Activated naive CD4-positive, alpha-beta T cell treated with anti-CD3 and anti-CD28 coated beads for 36 hours (primary cell): ENCODE measurements at places on chromosomes 3 and 15. TPM values are rescaled to one million over a fixed set of nuclear protein-coding genes. Genes with fewer than 3 reads are reported as not detected.
A peak's percentile ranks its signal among the peaks of the same experiment; 100 is the strongest.

Gene GPR27
- total RNA-seq, result 0.74 TPM

Gene GOLGA8O
- 0.69 TPM for total RNA-seq

Gene MYZAP
- total RNA-seq, result 0.38 TPM

Gene COL7A1
- total RNA-seq, result 1.0 TPM

Gene NR2E3
- total RNA-seq, result not detected

Gene PIERCE2
- total RNA-seq, result 0.38 TPM

Gene WDR48
- 32.3 TPM for total RNA-seq

- H3K36me3 ChIP-seq, result no peaks in the 10 kb centered on the region
- H3K4me1 ChIP-seq, result peaks cover 6% of the 10 kb centered on the region
- H3K4me3 ChIP-seq, result no peak overlapping the region
- H3K27me3 ChIP-seq, result no peaks in the 10 kb centered on the region
Measured at GRCh38 chr3:153373606-153374005, 211.6 kb downstream of the RAP2B start.

DNA sequence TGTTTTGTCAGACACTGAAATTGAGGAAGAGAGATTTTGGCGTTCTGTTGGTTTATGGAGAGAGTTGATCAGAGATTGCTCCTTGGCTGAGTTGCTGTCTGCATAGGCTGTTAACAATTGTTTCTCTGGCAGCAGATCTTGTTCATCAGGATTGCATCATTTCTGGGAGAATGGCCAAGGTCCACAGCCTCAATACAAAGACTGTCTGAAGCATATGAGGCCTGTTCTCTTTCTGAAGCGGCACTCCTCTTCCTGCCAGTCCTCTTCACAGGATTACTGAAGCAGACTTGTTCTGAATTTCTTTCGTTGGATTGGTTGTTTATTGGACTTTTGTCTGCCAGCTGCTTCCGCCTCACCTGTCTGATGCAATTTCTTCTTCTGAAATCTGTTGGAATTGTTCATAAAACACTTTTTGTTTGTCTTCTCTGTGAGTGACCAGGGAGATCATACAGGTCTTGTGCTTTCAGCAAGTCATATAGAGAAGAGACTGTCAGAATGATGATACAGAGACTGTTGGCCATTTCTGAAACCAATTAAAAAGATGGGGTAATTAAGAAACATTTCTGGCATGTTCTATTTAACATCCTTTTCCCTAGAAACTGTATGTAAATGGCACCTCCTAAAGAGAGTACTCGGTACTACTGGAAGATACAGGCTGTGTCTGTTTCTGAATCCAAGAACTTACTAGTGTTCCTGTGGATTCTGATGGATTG lies 25.5 kb downstream of the SETD5 start:
- H3K27ac ChIP-seq, result peak overlapping the region; percentile 92
- H3K4me3 ChIP-seq, result peak overlapping the region; percentile 19
- DNase-seq, result peak; percentile 47

DNA sequence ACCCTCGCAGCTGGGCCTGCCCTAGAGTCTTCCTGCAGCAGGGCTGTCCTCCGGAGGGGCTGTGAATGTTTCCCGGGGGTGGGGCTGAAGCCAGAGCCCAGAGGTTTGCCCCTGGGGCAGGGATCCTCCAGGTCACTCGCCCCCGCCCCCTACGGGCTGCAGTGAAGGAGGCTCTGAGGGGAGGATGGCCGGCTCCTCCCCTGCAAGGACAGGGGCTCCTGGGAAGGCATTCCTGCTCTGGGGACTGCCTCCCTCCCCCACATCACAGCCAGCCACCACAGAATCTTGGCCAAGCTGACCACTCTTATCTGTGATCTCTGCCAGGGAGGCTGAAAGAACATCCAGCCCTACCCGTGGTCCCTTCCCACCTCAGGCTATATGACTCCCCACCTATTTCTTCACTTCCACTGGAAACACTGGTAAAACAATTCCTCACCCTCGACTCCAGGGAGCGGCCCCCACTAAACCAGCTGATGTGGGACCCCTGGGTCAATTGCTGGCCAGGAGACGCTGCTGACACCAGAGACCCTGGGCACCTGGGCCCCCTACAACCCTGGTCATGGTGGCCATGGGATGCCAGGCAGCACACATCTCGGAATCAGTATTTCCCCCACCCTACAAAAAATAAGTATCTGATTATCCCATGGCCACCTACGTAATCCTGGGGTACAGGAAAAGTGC lies 66.0 kb downstream of the HMCES start:
- no peak for DNase-seq
- no peak overlapping the region for H3K27ac ChIP-seq
- peaks cover 24% of the 10 kb centered on the region for H3K27me3 ChIP-seq
- no peaks in the 10 kb centered on the region for H3K36me3 ChIP-seq
- no peak overlapping the region for H3K4me3 ChIP-seq
- peaks cover 8% of the 10 kb centered on the region for H3K4me1 ChIP-seq

DNA sequence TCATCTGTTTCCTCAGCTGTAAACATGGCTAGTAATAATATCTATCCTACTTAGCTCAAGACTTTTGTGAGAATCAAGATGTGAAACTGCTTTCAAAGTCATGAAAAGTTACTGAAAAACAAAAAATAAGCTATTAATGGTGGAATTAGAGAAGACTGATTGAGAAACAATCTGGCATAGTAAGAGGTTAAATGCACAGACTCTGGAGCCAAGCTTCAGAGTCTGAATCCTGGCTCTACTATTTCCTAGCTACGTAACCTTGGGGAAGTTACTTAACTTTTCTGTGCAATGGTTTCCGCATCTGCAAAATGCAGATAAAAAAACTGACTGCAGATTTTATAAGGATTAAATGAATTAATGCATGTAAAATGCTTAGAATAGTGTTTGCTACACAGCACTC lies 28.8 kb downstream of the LRRFIP2 start:
- DNase-seq, result no peak
- peaks cover 16% of the 10 kb centered on the region for H3K36me3 ChIP-seq
- H3K27ac ChIP-seq, result no peak overlapping the region
- no peaks in the 10 kb centered on the region for H3K27me3 ChIP-seq
- peaks cover 5% of the 10 kb centered on the region for H3K4me1 ChIP-seq

GRCh38 chr15:80482696-80483095 lies 78.5 kb downstream of the ARNT2 start:
- no peak for DNase-seq
- no peaks in the 10 kb centered on the region for H3K36me3 ChIP-seq
- H3K27ac ChIP-seq, result no peak overlapping the region
- H3K27me3 ChIP-seq, result no peaks in the 10 kb centered on the region

DNA sequence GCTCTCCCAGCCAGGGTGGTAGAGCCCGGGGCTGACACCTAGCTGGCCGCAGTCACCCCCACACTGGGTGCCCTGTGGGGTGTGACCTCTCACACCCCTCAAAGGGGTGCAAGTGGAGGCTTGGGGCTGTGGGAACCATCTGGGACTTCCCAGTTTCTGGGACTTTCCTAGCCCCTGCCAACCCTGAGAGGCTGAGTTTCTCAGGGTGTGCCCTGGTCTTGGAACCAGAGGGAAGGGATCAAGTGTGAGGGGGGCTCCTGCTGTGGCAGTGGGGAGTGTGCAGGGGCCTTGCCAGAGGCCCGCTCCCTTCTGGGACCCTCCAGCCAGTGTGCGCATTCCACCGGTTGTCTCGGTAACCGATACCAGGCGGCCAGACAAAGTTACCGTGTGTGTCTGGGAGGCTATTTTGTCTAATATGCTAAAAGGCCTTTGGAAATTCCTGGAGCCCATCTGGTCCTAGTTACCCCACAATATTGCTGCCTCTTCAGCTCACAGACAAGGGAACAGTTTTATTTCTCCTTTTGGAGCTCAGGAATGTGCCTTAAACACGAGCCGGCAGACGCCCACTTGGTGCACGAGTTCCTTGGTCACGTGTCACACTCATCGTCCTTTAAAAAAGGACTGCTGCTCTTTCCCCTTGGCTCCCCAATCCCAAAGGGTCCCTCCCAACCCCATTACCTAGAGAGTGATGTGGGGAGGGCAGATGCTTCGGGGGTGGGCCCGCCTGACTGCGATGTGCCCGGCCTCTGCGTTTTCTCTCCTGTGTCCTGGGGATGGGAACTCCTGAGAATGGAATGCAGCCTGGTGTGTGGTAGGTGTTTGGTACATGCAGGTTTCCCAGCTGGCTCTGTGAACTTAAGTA lies 33.2 kb downstream of the HDAC11 start:
- H3K27ac ChIP-seq, result no peak overlapping the region
- H3K36me3 ChIP-seq, result no peaks in the 10 kb centered on the region
- no peak for DNase-seq
- H3K4me3 ChIP-seq, result no peak overlapping the region

- no peak overlapping the region for H3K27ac ChIP-seq
- no peak overlapping the region for H3K4me3 ChIP-seq
- H3K27me3 ChIP-seq, result no peaks in the 10 kb centered on the region
- no peaks in the 10 kb centered on the region for H3K4me1 ChIP-seq
- DNase-seq, result no peak
Measured at GRCh38 chr15:78679089-78679511, 38.1 kb upstream of the CHRNB4 start.

DNA sequence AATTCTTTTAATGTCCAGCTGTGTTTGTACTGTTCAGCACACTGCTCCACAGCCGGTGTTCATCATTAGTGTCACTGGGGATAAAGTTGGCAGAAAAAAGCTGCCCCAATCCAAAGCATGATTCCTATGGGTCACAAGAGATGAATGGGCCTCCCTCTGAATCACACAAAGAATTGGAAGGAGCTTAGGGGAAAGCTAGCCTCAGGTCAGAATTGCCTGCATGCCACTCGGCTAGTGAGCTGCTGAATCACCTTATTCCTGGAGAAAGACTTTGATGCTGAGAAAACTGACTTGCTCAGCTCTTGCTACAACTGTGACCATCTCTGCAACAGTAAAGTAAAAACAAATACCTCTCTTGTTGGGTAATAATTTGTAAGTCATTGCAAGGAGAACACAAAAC lies 3.5 kb downstream of the CCK start:
- DNase-seq, result no peak
- no peaks in the 10 kb centered on the region for H3K36me3 ChIP-seq
- H3K27me3 ChIP-seq, result peaks cover 55% of the 10 kb centered on the region
- H3K4me3 ChIP-seq, result no peak overlapping the region
- H3K27ac ChIP-seq, result no peak overlapping the region

DNA sequence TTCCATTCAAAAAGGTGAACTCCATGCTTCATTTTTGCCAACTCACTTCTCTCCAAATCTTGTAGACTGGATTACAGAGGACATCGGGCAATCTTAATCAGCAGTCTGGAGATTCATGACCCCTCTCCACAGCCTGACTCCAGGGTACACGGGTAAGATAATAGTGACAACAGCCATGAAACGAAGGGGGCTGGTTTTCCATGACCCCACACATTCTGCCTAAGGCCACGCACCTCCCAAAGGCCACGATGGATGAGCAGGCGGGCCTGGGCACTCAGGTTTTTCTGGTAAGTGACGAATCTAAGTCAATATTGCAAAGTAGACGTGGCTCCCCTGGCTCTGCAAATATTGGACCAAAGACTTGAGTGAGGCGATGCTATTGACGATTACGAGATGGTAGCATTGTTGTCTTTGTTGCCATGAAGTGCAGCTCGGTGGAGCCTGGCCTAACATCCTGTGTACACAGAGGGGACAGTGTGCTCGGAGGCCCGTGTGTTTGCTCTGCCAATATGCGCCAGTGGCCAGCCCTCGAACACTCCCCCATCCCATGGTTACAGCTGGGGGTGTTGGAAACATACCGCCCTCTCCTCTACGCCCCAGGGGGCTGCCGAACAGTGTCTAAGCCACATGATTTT lies 119.1 kb downstream of the OPA1 start:
- no peak for DNase-seq
- no peak overlapping the region for H3K27ac ChIP-seq
- H3K36me3 ChIP-seq, result peaks cover 3% of the 10 kb centered on the region
- peaks cover 10% of the 10 kb centered on the region for H3K4me1 ChIP-seq
- H3K4me3 ChIP-seq, result no peak overlapping the region

- H3K36me3 ChIP-seq, result no peaks in the 10 kb centered on the region
- DNase-seq, result no peak
- no peak overlapping the region for H3K27ac ChIP-seq
- peaks cover 17% of the 10 kb centered on the region for H3K27me3 ChIP-seq
Measured at GRCh38 chr3:165204445-165204844, 8.3 kb upstream of the SLITRK3 start.

GRCh38 chr3:103949693-103950092 lies 1417.0 kb upstream of the ALCAM start:
- H3K4me1 ChIP-seq, result no peaks in the 10 kb centered on the region
- H3K4me3 ChIP-seq, result no peak overlapping the region
- H3K36me3 ChIP-seq, result no peaks in the 10 kb centered on the region
- H3K27me3 ChIP-seq, result no peaks in the 10 kb centered on the region

DNA sequence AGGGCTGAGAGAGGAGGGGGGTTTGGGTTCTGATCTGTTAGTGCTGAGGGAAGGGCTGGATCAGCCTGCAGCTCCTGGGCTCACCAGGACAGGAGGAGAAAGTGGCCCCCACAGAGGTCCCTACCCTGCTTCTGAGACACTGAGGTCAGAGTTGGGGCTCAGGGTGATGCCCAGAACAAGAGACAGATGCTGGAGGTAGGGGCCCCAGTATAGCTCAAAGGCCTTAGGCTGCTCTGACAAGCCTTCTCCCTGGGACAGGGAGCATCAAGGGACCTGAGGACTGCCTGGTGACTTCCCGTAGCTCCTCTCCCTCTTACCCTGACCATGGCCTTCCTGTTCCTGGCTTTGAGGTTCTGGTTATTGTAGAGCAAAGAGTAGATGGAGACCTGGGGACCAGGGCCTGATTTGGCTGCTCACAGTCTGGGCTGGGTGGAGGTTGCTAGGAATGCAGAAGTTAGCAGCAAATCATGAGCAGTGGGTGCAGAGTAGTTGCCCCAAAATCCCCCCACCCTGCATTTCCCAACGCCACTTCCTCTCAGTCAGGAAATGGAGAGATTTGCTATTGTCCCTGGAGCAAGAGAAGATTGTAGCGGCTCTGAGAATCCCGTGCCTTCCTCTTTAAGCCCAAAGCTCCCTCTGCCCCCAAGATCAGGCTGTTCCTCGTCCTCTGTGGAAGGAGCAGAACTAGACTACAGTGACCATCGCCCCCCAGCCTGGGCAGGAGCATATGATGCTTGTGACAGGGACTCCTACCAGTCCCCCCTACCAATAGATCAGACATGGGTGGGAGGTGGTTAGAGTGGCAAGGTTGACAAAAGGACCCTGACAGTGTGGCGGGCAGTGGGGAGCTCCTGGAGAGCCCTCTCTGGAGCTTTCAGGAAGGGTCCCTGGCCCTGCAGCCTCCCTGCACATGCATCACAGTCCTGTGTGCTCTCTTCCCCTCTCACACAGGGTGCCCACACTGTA lies 47.4 kb upstream of the SEC22A start:
- H3K36me3 ChIP-seq, result peaks cover 51% of the 10 kb centered on the region
- no peak overlapping the region for H3K27ac ChIP-seq
- no peaks in the 10 kb centered on the region for H3K27me3 ChIP-seq
- DNase-seq, result no peak
- H3K4me1 ChIP-seq, result no peaks in the 10 kb centered on the region
- H3K4me3 ChIP-seq, result no peak overlapping the region

GRCh38 chr3:194756460-194756779 lies 70.7 kb downstream of the FAM43A start:
- H3K4me1 ChIP-seq, result no peaks in the 10 kb centered on the region
- no peak overlapping the region for H3K4me3 ChIP-seq
- no peak for DNase-seq
- no peaks in the 10 kb centered on the region for H3K36me3 ChIP-seq
- no peaks in the 10 kb centered on the region for H3K27me3 ChIP-seq

- no peak overlapping the region for H3K27ac ChIP-seq
- peaks cover 54% of the 10 kb centered on the region for H3K4me1 ChIP-seq
- peak; percentile 21 for DNase-seq
- H3K36me3 ChIP-seq, result peaks cover 66% of the 10 kb centered on the region
- no peaks in the 10 kb centered on the region for H3K27me3 ChIP-seq
Measured at GRCh38 chr15:48336940-48337339, 5.7 kb downstream of the DUT start.

- no peaks in the 10 kb centered on the region for H3K27me3 ChIP-seq
- no peak overlapping the region for H3K27ac ChIP-seq
- no peaks in the 10 kb centered on the region for H3K36me3 ChIP-seq
- H3K4me1 ChIP-seq, result no peaks in the 10 kb centered on the region
Measured at GRCh38 chr3:56115698-56116097, 352.6 kb downstream of the ERC2 start.
